Stimulated activated CD4-positive, alpha-beta T cell treated with anti-CD3 and anti-CD28 coated beads, Interleukin-12 subunit alpha, Interleukin-12 subunit beta, amount 100 ng/mL, for 48 hours (primary cell): ENCODE measurements at places on chromosomes 6 and 20.

- no peak for DNase-seq
Observed at GRCh38 chr6:152054441-152054840, 247.0 kb downstream of the ESR1 start.

- peak; percentile 21 for DNase-seq
Observed at GRCh38 chr20:23147964-23148730, 62.0 kb upstream of the CD93 start.

DNA sequence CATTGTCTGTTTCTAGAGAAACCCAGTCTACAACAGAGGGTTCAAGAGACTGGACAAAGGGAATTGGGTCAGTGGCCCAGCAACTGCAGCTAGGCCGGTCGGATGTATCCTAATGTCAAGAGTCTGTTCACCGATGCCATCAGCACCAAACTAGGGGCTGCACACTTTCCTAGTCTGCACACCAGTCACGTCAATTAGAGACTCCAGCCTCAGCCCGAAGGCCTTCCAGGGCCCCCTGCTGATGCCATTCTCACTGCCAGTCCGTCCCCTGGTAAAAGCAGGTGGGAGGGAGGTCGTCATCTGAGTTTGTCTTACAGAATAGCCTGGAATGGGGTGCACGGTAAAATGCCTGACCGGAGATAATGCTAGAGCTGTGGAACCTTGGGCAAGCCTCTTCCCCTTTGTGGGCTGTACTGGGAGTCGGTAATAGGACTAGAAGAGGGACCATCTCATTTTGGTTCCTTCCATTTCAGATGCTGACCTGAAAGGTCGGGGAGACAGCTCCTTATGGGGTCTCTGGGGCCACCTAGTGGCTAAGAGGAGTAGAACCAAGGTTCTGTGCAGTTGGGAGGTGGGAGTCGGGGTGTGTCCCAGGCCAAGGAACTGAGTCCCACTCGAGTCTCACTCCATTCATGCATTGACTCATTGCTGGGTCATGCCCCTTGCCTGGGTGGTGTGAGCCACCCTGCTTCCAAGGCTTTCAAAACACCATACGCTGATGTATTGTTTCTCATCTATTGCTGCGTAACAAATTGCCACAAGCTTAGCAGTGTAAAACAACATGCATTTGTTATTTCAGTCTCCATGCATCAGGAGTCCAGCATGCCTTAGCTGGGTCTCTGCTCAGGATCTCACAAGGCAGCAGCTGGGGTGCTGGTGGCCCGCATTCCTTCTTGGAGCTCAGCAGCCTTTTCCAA, 5.1 kb downstream of the SOX12 start:
- DNase-seq = no peak

- DNase-seq = peak; percentile 84
Observed at GRCh38 chr6:2634139-2634964, 116.4 kb downstream of the MYLK4 start.

GRCh38 chr20:53857723-53858236, 212.6 kb downstream of the BCAS1 start:
- DNase-seq = no peak

GRCh38 chr6:116680880-116681672, at the start of gene KPNA5:
Gene KPNA5, plus strand, starts transcription at chr6:116681211. Its CDS starts 124 bp downstream, at chr6:116681335.
- peak; percentile 89 for DNase-seq

GRCh38 chr6:54916858-54917257, 70.3 kb downstream of the FAM83B start:
- DNase-seq = no peak

DNA sequence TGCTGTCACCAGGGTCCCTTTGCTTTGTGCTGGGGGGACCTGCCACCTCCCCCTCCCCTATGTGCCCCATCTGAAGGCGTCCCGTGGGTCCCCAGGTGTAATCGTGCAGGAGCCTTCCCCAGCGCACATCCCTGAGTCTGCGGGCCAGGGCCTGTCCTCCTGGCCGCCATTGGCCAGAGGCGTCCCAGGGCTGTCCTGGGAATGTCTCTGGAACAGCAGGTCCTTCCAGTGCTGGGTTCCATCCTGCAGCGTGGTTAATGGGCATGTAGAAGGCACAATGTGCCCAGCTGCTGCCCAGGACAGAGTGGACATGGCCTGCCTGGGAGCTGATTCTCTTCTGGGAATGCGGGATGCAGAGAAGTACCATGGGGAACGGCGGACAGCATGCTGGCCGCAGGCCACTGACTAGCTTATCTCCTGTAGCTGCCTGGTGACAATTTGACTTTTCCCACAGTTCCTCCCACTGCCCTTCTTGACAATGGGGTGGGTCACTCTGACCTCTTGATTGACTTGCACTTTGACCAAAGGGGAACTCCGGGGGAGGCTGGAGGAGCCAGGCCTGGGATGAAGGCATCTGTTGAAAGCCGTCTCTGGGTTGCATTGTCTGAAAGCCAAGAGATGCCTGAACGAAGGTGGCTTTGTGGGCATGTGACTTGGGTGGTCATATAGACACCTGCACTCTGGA, 64.0 kb downstream of the CTCFL start:
- no peak for DNase-seq

- no peak for DNase-seq
Observed at GRCh38 chr6:109799129-109799528, 108.0 kb downstream of the FIG4 start.

- DNase-seq = no peak
Observed at GRCh38 chr6:33659986-33660385, 38.9 kb downstream of the ITPR3 start.

DNA sequence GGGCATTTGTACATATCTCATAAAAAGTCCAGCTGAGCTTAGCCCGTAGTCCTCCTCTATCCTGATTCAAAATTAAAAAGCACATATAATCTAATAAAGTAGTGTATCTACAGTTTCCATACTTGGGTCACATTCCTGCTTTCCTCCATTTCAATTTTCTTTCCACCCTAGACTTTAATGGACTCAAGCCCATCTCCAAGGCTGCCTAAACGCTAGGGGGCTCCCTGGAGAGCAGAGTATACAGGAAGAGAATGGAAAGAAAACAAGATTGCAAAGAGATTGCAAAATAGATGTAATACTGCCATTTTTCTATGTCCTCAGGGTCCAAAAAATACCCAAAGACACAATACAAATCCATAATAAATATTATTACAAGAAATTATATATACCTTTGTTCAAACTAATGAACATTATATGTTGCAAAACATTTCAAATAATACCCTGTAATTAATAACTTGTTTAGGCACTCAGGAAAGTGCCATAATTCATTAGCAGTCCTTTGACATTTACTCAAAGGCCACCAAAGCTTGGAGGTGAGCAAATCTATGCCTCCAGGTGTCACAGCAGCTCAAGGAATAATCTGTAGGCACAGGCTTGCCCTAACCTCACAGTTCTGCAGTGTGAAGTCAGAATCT, 2.4 kb upstream of the MCM3 start:
- peak; percentile 30 for DNase-seq

GRCh38 chr20:50267041-50267865, 76.6 kb downstream of the CEBPB start:
- DNase-seq = no peak

DNA sequence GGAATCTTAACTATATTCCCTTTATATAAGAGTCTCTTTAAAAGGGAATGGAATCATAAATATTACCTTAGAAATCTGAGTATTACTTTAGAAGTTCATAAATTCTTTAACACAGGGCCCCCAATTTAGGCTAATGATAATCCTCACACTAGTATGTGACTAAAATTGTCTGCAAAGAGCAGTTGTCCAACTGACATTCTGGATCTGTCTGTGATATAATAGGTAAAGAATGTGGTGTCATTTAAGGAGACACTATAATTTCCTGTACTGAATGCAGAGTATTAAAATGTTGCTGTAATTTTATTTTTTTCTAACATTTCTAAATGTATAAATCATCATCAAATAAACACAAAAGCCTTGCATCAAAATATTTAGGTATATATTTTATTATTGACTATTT, 128.5 kb upstream of the DST start:
- DNase-seq = no peak

DNA sequence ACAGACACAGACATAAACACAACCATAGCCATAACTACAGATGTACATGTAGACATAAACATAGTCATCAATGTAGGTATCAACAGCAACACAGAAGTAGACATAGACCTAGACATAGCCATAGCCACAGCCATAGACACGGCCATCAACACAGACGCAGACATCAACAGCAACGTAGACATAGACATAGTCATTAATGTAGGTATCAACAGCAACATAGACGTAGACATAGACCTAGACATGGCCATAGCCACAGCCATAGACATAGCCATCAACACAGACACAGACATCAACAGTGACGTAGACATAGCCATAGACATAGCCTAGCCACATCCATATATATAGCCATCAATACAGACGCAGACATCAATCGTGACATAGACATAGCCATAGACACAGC, 258.3 kb upstream of the FOXQ1 start:
- no peak for DNase-seq

GRCh38 chr20:58891086-58891717, 38.7 kb downstream of the GNAS start:
- DNase-seq = peak; percentile 69

- no peak for DNase-seq
Observed at GRCh38 chr6:152984513-152984872, 1.7 kb upstream of the FBXO5 start.

DNA sequence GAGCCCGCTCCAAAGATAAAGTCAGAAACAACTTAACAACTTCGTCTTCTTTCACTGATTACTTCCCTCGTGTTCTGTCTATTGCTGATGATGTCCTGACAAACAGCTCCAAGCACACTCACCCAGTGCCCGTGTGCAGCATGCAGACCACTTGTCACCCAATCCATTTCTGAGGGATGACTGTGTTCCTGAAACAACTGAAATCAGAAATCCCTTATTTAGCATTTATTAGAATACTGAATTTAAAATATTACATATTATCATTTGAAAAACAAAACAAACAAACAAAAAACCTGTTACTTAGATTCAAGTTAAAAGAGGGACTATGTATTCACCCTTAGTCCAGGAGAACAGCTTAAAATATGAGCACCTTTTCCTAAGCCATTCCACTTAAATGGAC, 223.7 kb upstream of the QKI start:
- no peak for DNase-seq

DNA sequence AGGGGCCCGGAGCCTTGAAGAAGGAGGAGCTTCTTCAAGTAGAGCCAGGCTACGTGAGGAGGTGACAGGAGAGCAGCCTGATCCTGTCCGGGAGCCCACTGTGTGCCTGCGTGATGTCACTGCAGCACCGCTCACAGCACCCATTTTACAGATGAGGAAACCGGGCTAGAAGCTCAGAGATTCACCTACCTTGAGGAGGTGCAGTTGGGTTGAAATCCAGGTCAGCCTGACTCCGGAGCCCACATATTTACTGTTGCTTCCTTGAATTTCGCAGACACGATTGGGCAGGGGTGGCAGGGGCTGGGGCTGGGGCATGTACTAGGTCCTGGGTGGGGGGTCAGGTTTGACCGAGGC, 12.5 kb downstream of the VSTM2L start:
- no peak for DNase-seq

- no peak for DNase-seq
Observed at GRCh38 chr6:148831531-148831930, 84.7 kb downstream of the UST start.

- DNase-seq = no peak
Observed at GRCh38 chr20:59718071-59718470, 113.7 kb downstream of the PHACTR3 start.

DNA sequence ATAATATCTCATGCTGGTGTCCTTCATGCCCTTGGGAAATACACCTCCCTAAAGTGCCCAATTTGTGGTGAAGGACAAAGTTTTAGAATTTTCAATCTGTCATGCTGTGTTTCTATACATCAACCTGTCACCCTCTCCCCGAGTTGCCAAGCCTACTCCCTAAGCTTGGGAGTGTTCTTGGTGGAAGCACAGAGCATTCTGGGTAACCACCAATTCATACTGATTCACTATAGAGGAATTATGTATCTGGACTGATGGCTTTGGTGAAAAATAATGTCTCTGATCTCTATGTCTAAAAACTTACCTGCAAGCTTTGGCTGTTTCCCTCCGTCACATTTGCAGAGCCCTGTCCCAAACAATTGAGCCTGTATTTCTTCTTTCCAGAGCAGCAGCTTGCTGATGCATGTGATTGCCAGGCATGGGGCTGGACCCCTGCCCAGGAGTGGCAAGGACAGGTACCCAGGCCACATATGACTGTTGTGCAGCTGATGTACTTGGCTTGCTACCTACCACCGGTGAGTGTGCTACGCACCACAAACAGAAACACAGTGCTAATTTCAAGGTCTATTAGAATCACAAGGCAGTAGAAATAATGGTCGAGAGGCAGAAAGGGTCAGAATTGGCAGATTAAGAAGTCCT, 202.8 kb upstream of the CITED2 start:
- no peak for DNase-seq

DNA sequence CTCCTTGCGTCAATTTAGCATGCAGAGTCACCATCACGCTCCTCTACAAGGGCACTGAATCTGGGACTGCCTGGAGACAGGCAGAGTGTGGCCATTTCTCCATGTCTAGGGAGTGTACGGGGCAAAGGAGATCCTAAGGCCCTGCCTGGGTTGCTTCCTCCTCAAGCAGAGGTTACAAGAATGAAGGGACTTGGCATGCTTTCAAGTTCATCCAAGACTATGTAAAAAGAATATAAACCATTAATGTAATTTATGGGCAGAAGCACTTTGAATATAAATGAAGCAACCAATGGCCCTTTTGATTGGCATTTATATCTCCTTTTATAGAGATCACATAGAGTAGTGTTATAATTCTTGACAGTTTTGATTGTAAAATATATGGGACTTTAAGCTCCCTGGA, 137.5 kb downstream of the BTBD3 start:
- DNase-seq = no peak

- DNase-seq = no peak
Observed at GRCh38 chr6:24430086-24430485, 27.4 kb downstream of the MRS2 start.

GRCh38 chr6:159890792-159891191, at the start of gene MAS1:
Gene MAS1, plus strand, starts transcription at chr6:159890988. Its CDS starts 15,968 bp downstream, at chr6:159906956.
- DNase-seq = no peak

- no peak for DNase-seq
Observed at GRCh38 chr6:134701301-134701700, 248.6 kb downstream of the ALDH8A1 start.

DNA sequence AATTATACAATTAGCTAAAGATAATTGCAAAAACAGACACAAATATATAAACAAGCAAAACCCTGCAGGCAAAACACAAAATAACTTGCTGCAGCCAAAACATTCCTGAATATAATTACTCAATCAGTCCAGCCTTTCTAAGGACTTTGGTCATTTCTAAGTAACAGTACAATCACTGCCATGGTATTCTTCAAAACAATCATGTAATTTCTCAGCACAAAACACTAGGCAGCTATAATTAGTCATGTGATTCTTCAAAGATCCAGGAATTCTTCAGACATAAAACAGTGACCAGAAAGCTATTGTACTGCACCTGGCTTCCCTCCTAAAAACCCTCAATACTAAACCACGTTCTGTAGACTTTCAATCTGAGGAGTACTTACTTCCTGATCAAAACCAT, 881.1 kb downstream of the EPHA7 start:
- no peak for DNase-seq
